ENCODE measurements at places on chromosomes 11 and 22. TPM values are rescaled to one million over a fixed set of nuclear protein-coding genes. Genes with fewer than 3 reads are reported as not detected.

- no peak for DNase-seq
These were observed 113.6 kb downstream of the SIK3 start for GRCh38 chr11:116984589-116984988.

GRCh38 chr11:20770414-20770946, 101.1 kb downstream of the NELL1 start:
- no peak for DNase-seq

FGF4 gene
- total RNA-seq, result 0.22 TPM

GRCh38 chr22:38570779-38571364, 889 bp upstream of the DMC1 start:
- DNase-seq, result peak; percentile 70

SERGEF gene
- 35.1 TPM for total RNA-seq

PAX6 gene
- total RNA-seq, result 215 TPM

DNA sequence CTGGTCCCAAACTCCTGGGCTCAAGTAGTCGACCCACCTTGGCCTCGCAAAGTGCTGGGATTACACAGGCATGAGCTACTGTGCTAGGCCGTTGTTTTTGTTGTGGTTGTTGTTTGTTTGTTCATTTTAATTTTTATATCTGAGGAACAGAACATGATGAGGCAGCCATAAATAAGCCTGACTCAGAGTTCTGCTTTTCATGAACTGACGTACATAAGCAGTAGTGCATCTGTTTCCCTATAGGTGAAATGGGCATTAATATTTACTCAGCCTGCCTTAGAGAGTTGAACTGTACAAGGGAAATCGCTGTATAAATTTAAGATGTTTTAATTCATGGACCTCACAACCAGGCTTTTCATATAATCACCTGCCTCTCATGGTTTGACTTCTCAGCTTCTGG, 80.5 kb downstream of the PDHX start:
- DNase-seq, result no peak

DNA sequence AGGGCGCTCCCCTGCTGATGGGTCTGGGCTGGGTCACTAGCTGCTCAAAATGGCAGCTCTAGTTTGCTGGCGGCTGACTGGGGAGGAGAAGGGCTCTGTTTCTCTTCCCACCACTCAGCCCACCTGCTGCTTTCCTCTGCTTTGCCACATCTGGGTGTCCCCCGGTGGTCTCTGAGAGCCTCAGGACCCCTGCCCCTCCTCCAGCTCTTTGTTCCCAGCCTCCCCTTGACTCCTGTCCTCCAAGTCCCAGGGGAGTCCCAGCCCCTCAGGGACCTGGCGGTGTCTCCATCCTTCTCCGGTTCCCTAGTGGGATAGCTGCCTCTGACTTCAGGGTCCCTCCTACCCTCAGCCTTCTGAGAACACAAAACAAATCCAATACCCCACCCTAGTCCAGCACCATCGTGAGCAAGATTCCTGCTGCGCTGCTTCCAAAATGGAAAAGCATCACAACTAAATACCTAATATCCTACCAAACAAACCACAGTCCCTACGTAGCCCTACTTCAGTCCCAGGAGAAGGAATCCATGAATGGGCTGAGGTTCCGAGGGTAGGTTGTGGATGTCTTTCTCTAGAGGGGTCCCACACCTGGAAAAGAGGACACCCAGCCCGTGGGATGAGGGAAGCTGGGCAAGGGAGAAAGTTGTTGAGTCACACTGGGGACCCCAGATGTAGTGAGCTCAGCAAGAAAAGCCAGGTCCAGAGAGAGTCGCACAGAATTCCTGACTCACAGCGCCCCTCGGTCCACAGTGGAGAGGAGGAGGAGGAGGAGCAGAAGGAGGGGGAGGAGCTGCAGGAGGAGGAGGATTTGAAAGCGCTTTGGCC, 45.0 kb upstream of the NNMT start:
- DNase-seq, result no peak

BLID gene
- total RNA-seq, result not detected

GRCh38 chr11:2788168-2789071, 88.6 kb upstream of the KCNQ1OT1 start:
- peak; percentile 53 for DNase-seq

GRCh38 chr11:41246399-41246745, 213.1 kb downstream of the LRRC4C start:
- no peak for DNase-seq

DNA sequence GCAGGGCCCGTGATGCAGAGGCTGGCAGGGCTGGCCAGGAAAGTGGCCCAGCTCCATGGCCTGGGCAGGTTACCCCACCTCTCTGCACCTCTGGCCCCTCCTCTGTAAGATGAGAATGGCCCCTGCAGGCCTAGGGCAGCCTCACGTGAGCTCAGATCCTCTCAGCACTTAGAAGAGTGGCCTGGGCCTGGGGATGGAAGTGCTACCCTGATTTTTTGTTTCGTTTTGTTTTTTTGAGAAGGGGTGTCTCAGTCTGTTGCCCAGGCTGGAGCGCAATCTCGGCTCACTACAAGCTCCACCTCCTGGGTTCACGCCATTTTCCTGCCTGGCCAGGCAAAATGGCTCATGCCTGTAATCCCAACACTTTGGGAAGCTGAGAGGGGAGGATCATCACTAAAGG, 982 bp downstream of the APOBEC3H start:
- DNase-seq, result peak; percentile 72

DNA sequence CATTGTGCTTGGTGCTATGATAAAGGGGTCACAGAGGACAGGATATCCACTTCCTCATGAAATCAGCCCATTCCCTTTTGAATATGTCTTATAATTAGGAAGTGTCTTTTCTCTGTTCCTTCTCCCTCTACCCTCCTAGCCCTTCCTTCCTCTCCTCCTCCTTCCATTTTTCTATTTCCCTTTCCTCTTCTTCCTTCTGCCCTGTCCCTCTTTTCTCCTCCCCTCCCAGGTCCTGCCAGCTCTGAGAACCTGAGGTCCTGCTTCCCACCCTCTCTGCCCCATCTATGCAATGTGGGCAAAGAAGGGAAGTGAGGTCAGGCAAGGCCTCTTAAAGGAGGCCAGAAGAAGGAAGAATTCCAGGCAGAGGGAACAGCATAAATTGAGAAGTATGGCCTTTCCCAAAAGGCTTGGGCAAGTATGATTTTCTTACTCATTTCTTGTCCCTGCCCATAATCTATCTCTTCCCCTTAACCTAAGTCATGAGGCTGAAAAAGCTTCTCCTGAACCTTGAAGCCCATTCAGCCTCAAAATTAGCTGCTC, 7.7 kb upstream of the UBASH3B start:
- DNase-seq, result no peak

KRTAP5-2 gene
- total RNA-seq, result not detected

DNA sequence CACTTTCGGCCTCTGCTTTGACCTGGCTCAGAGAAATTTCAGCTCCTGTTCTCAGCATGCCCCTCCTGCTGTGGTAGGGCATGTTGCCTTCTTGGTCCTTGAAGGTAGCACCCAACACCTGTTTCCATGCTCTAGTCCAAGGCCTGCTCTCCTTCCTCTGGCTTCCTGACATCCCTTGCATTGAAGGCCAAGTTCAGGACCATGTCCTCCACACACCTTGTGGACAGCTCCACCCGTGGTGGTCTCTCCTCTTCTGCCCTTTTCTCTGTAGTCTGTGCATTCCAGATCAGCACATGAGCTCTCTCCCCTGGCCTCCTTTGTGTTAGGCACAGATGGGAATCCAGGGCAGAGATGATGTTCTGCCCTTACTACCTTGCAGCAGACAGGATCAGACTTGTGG, 225.3 kb downstream of the ADAMTS15 start:
- DNase-seq, result no peak

SCGB1A1 gene
- not detected for total RNA-seq

FGF3 gene
- total RNA-seq, result not detected

GRCh38 chr22:34476762-34477161, 556.5 kb upstream of the LARGE1 start:
- DNase-seq, result no peak

DNA sequence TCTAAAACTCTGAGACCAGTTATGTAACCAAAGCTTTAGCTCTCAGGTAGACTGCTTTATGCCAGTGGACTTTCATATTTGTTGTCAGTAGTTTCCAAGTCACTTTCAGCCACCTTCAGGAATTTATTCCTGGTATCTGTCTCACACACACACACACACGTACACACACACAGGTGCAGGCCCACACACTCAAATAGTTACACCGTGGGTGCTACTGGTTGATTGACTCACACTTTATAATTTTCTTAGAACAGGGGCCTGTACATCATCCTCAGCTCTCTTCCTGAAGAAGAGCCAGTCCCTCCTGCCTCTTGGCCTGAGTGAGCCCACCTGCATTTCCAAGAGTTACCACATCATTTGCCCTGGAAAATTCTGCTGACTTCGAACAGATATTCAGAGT, 555.2 kb downstream of the SOX6 start:
- no peak for DNase-seq

P4HA3 gene
- total RNA-seq, result not detected

GRCh38 chr11:124442442-124442841, 3.1 kb downstream of the OR8B8 start:
- no peak for DNase-seq

DNA sequence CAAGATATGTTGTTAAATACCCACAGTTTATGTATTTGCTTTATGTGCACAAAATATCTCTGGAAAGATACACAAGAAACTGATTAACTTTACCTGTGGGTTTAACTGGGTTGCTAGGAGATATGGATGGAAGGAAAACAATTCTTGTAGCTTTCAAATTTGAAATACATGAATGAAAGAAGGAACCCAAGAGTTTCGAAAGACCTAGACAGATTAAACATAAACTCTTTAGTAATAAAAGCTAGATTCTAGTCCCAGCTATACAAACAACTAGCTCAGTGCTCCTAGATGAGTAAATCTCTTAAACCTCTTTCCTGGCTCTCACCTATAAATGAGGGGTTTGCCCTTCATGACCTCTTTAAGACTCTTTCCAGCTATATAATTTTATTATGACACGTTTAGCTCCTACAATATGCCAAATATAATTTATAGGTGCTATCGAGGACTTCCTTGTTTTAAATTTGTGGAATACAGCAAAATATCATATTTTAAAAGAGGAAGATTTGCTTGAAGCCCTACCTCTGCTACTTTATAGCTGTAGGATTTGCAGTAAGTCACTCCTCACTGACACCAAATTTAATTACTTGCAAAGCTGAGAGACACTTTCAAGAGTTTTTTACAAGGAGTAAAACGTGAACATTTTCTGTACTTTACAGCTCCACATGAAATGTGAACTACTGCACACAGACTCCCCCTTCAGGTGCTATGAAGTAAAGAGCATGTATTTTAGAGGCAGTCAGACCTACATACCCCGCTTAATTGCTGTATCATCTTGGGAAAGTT, 50.7 kb downstream of the RRAS2 start:
- DNase-seq, result peak; percentile 53

- DNase-seq, result peak; percentile 32
These were observed 6.6 kb downstream of the NEAT1 start for GRCh38 chr11:65429068-65429681.

DNA sequence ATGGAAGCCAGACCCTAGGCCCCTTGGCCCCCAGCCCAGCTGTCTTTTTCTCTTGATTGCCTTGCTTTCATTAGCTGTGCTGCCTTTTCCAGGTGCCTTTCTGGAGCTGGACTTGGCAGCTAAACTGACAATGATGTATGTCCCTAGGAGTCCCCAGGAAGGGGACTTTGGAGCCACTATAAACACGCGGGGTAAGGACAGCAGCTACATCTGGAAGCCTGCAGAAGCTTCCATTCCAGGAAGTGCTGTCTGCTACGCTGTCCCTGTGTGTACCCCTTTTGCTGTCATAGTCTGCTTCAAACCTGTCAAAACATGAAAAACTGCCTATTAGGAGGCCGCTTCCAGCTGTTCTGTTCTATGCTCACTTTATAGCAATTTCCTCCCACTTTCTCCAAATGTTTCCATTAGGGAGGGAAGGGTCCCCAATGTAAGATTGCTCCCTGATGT, 153.3 kb upstream of the RAG2 start:
- DNase-seq, result no peak

DNA sequence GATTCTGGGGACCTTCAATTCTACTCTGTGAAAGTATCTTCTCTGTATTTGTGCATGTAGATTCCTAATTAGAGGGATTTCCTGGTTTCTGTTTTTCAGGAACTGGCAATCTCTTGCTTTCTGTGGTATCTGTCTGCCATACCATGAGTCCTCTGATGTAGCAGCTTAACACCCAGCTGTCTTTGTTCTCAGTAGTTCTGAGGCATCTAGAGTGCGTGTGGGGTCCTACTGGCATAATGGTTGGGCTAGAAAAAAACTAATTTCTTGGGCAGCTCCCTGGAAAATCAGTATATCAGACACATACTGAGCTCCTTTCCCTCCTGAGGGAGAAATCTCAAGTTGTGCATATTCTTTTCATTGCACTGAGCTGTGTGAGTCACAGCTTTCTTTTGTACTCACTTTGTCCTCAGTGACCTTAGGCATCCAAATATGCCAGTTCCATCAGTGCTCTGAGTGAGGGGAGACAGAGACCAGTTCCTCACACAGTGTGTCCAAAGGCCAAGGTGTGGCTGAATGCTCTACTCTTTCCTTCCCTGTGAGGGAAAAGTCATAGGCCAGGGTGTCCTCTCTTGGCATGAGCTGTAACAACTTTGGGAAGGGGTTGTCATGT, 35.5 kb upstream of the SLC22A24 start:
- DNase-seq, result peak; percentile 34
